A549 treated with CORT108297 at 1 μM for 4 hours (cell line): ENCODE measurements at places on chromosomes 1 and 21. TPM values are rescaled to one million over a fixed set of nuclear protein-coding genes. Genes with fewer than 3 reads are reported as not detected.

The HSD3B1 gene
- total RNA-seq = not detected in 5 replicates

The ZC3H12A gene
- total RNA-seq = 16.3 to 30.9 TPM (median 22.6 TPM) in 5 replicates

The IL10 gene
- not detected in 5 replicates for total RNA-seq

The C4BPA gene
- total RNA-seq = 0.37 to 1.0 TPM (median 0.72 TPM) in 5 replicates

The CA6 gene
- total RNA-seq = not detected in 5 replicates

The ITLN2 gene
- 0.13 to 0.34 TPM (median 0.24 TPM) in 4 of 5 replicates, not detected in the other for total RNA-seq

The C1QTNF12 gene
- 1.4 to 2.3 TPM (median 1.8 TPM) in 5 replicates for total RNA-seq

The NAV1 gene
- 6.5 to 13.9 TPM (median 10.0 TPM) in 5 replicates for total RNA-seq

The TOMM40L gene
- total RNA-seq = 9.2 to 11.4 TPM (median 11.3 TPM) in 5 replicates

The SAMSN1 gene
- not detected in 5 replicates for total RNA-seq

The DLGAP3 gene
- total RNA-seq = 0.24 to 0.42 TPM (median 0.35 TPM) in 5 replicates

The TMEM183A gene
- 45.2 to 53.4 TPM (median 52.1 TPM) in 5 replicates for total RNA-seq

The OR2M3 gene
- not detected in 5 replicates for total RNA-seq

The ELAPOR1 gene
- 0.39 to 0.91 TPM (median 0.64 TPM) in 5 replicates for total RNA-seq

The GNAT2 gene
- total RNA-seq = 0.09 TPM in 1 of 5 replicates, not detected in the others
